ENCODE measurements at places on chromosomes 1 and 21. TPM values are rescaled to one million over a fixed set of nuclear protein-coding genes. Genes with fewer than 3 reads are reported as not detected.

GRCh38 chr1:175569117-175569743 lies 174.2 kb downstream of the TNR start:
- H3K4me3 ChIP-seq = no peak overlapping the region
- no peaks in the 10 kb centered on the region for H3K36me3 ChIP-seq
- DNase-seq = no peak

DNA sequence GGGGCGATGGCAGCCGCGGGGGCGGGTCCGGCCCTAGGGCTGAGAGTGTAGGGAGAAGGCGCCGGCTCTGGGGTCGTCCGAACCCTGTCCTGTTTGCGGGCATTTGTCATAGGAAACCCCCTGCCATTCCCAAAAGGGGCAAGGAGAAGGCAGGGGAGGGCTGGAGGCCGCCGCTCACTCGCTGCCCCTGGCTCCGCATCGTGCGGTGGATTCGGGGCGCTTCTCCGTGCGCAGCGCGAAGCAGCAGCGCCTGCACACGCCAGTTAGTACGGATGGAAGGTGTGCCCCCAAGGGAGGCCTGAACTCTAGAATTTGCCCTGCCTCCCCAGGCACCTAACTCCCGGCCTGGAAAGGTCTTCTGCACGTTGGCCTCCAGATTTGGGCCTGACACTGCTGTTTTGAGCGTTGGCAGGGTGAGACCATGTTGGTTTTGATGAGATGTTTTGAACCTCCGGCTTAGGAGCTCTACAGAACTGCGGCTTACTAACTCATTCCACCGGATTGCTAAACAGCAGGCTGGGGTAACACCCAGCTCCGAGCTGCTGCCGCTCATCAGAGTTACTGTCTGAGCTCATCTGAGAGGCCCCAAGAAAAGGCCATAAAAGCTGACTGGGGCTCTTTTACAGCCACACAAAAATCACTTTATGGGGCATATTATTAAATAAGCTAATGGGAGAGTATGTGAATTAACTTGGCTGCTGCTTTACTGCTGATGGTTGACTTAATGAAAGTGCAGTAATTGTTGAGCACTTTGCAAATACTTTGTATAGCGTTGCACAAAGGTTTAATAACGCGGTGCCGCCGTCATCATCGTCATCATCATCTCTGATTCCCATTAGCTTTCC lies 987 bp downstream of the GPR137B start:
- H3K4me1 ChIP-seq = peaks cover 12% of the 10 kb centered on the region
- H3K36me3 ChIP-seq = no peaks in the 10 kb centered on the region
- H3K27me3 ChIP-seq = peaks cover 26% of the 10 kb centered on the region

GRCh38 chr1:32316903-32317277 lies 19.1 kb downstream of the MARCKSL1 start:
- H3K4me3 ChIP-seq = no peak overlapping the region
- no peaks in the 10 kb centered on the region for H3K27me3 ChIP-seq
- peaks cover 20% of the 10 kb centered on the region for H3K36me3 ChIP-seq
- DNase-seq = no peak
- H3K4me1 ChIP-seq = no peaks in the 10 kb centered on the region

GRCh38 chr1:147750618-147751217 lies 9.7 kb downstream of the GJA5 start:
- DNase-seq = no peak
- no peaks in the 10 kb centered on the region for H3K4me1 ChIP-seq
- no peak overlapping the region for H3K27ac ChIP-seq

Gene NPPB
- 333 TPM for total RNA-seq

- peaks cover 24% of the 10 kb centered on the region for H3K4me1 ChIP-seq
- H3K27me3 ChIP-seq = peaks cover 78% of the 10 kb centered on the region
- H3K27ac ChIP-seq = no peak overlapping the region
- H3K4me3 ChIP-seq = no peak overlapping the region
- DNase-seq = no peak
Observed at GRCh38 chr1:114155706-114156105, 2.0 kb upstream of the SYT6 start.

Gene TNFRSF18
- total RNA-seq = 0.66 TPM

Gene HPDL
- 0.70 TPM for total RNA-seq

Gene NOS1AP
- total RNA-seq = 0.94 TPM

Gene KRTAP10-1
- not detected for total RNA-seq

DNA sequence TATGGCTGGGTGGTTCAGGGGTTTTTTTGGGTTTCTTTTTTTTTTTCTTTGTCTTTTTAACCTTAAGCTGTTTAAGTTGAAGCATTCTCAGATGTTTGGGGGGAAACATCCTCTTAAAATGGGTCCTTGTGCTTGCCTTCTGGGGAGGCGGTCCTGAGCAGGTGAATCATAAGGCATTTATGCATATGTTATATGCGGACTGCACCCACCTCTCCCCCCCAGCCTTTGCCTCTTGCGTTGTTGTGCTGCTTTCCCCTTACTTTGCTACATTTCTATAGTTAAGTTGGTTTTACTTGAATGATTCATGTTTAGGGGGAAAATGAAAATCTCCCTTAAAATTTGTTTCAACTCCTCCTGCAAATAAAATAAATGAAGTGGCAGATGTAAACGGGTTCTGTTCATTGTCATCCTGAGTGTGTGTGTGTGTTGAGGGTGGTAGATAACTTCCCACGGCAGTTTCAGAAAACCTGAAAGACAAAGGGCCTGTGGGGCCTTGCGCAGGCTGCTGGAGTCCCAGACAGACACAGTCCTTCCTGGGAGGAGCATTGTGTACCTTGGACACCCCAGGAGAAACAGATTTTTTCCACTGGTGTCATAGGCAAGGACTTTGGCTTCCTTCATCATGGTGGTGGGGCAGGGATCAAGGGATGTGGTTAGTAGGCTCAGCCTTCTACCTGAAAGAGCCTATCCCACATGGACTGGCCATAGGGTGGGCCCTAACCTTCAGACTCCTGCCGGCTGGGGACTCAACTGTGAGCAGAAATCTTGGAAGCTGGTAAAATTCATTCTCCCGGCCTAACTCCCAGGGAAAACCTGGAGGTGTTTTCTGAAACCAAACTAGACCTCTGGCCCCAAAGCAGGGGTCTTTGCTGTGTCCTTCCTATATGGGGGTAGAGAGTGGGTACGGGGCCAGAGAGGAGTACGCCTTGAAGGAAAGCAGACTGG lies 926 bp upstream of the SH3D21 start:
- no peak overlapping the region for H3K4me3 ChIP-seq
- peaks cover 23% of the 10 kb centered on the region for H3K4me1 ChIP-seq
- DNase-seq = no peak
- H3K36me3 ChIP-seq = peaks cover 29% of the 10 kb centered on the region
- H3K27me3 ChIP-seq = no peaks in the 10 kb centered on the region
- no peak overlapping the region for H3K27ac ChIP-seq

GRCh38 chr1:168279253-168279652 lies 1.4 kb upstream of the TBX19 start:
- H3K27me3 ChIP-seq = no peaks in the 10 kb centered on the region
- no peak for DNase-seq
- no peak overlapping the region for H3K27ac ChIP-seq
- H3K36me3 ChIP-seq = no peaks in the 10 kb centered on the region

GRCh38 chr1:21605964-21606705 lies 63.0 kb downstream of the RAP1GAP start:
- H3K27me3 ChIP-seq = peaks cover under 1% of the 10 kb centered on the region
- DNase-seq = no peak
- H3K27ac ChIP-seq = no peak overlapping the region
- no peak overlapping the region for H3K4me3 ChIP-seq
- H3K4me1 ChIP-seq = no peaks in the 10 kb centered on the region

DNA sequence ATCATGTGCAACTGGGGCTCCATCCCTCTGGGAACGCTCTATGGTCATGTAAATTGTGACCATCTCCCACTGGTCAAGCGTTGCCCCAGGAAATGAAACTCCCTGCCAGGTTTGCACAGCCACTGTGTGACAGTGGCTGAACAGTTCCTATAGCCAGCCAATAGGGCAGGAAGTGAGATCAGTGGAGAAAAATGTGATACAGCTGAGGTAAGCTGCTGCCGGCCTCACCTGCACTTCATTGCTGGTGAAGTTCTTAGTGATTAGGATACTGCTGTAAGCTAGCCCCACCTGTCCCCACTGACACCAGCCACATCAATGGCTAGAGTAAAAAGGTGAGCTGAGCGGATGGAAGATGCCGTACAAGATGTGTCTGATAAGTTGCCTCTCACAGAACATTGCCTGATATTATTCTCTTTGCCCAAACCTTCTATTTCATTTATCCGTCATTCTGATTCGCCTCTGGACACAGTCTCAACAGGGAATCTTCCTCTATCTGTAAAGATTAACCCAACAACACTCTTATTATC lies 38.4 kb upstream of the CDC42BPA start:
- H3K27me3 ChIP-seq = no peaks in the 10 kb centered on the region
- peaks cover 18% of the 10 kb centered on the region for H3K4me1 ChIP-seq
- no peak for DNase-seq
- no peak overlapping the region for H3K27ac ChIP-seq
- no peaks in the 10 kb centered on the region for H3K36me3 ChIP-seq

GRCh38 chr1:10564063-10564462 lies 89.3 kb downstream of the PEX14 start:
- H3K4me1 ChIP-seq = no peaks in the 10 kb centered on the region
- H3K4me3 ChIP-seq = no peak overlapping the region
- no peaks in the 10 kb centered on the region for H3K27me3 ChIP-seq
- H3K36me3 ChIP-seq = no peaks in the 10 kb centered on the region

DNA sequence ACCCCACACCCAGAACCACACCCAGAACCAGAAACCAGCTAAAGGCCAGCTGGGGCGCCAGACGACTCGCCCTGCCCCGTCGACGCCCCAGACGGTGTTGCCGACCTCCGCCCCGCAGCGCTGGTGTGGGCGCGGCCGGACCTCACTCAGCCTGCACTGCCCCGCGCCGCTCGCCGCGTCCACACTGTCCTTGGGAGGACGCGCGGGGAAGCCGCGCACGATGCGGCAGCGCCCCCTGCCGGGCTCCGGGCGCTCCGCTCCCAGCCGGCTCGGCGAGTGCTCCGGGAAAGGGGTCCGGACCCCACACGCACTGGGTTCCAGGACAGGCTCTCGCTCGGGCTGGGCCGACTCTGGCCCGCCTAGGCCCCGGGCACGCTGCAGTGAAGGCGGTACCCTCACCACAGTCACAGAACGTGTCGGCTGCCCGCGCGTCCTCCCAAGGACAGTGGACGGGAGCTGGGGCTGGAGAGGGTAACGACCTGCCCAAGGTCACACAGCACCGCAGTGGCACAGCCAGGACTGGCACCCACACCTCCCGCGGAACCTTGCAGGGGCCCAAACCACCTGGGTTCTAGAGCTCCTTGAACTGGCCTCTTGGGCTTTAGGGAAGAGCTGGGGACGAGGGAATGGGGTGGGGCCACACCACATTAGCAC lies 90.2 kb downstream of the DMRTA2 start:
- no peaks in the 10 kb centered on the region for H3K36me3 ChIP-seq
- H3K4me3 ChIP-seq = peak overlapping the region; percentile 49
- H3K27ac ChIP-seq = no peak overlapping the region
- no peaks in the 10 kb centered on the region for H3K4me1 ChIP-seq
- DNase-seq = no peak

DNA sequence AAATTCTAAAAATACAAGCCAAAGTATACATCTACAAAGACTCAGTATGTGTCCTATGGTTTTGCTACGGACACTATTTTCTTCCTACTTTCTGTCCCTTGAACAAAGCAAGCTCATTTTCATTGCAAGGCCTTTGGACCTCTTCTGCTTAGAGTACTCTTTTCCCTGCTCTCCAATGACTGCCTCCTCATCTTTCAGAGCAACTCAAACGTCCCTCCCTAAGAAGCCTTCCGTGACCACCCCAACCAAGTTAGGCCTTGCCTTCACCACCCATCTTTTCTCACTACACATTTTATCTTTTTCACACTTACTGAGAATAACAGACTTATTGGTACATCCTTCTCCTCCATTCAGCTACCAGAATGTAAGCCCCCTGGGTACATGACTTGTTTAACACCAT lies 39.9 kb downstream of the ENAH start:
- no peaks in the 10 kb centered on the region for H3K36me3 ChIP-seq
- H3K27ac ChIP-seq = no peak overlapping the region
- no peak overlapping the region for H3K4me3 ChIP-seq
- H3K4me1 ChIP-seq = no peaks in the 10 kb centered on the region
- no peak for DNase-seq
- no peaks in the 10 kb centered on the region for H3K27me3 ChIP-seq

GRCh38 chr1:117607471-117607870 lies 1.6 kb downstream of the TENT5C start:
- peaks cover 21% of the 10 kb centered on the region for H3K27me3 ChIP-seq
- no peaks in the 10 kb centered on the region for H3K36me3 ChIP-seq
- H3K4me1 ChIP-seq = peaks cover 7% of the 10 kb centered on the region
- H3K27ac ChIP-seq = no peak overlapping the region

DNA sequence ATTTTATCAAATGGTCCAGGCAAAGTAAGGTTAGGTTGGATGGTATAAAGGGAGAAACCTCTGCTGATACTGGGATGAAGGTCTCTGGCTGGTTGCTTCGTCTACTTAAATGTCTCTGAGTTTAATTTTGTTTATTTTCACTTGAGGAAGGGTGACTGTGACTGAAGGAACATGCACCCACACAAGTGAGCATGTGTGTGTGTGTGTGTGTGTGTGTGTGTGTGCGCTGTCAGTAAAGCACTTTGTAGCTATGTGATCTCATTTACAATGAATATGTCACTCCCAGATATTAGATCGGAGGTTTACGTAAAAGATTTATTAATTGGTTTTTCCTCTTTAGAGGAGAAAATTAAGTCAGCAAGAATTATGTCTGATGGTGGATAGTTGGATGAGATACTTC lies 4.4 kb downstream of the FOXD2 start:
- DNase-seq = no peak
- no peaks in the 10 kb centered on the region for H3K36me3 ChIP-seq
- H3K27me3 ChIP-seq = peaks cover 84% of the 10 kb centered on the region
- H3K4me1 ChIP-seq = peaks cover 6% of the 10 kb centered on the region
- H3K4me3 ChIP-seq = no peak overlapping the region
- H3K27ac ChIP-seq = no peak overlapping the region

Gene AMY2A
- total RNA-seq = not detected

DNA sequence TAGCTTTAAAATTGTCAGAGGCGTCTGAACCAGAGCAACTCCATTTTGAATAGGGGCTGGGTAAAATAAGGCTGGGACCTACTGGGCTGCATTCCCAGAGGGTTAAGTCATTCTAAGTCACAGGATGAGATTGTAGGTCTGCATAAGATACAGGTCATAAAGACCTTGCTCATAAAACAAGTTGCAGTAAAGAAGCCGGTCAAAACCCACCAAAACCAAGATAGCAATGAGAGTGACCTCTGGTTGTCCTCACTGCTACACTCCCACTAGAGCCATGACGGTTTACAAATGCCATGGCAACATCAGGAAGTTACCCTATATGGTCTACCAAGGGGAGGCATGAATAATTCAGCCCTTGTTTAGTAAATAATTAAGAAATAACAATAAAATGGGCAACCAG lies 143.6 kb downstream of the GABPA start:
- H3K4me1 ChIP-seq = no peaks in the 10 kb centered on the region
- no peaks in the 10 kb centered on the region for H3K27me3 ChIP-seq
- DNase-seq = peak; percentile 32
- H3K36me3 ChIP-seq = peaks cover 19% of the 10 kb centered on the region
- no peak overlapping the region for H3K27ac ChIP-seq

Gene TDRD10
- total RNA-seq = not detected

GRCh38 chr1:204446413-204447111 lies 34.9 kb upstream of the PPP1R15B start:
- H3K27ac ChIP-seq = no peak overlapping the region
- H3K36me3 ChIP-seq = no peaks in the 10 kb centered on the region
- no peak for DNase-seq
- H3K27me3 ChIP-seq = peaks cover 2% of the 10 kb centered on the region
- H3K4me3 ChIP-seq = no peak overlapping the region

Gene DIO1
- not detected for total RNA-seq

Data from astrocyte (in vitro differentiated cells and primary cell).